Osteocyte (in vitro differentiated cells): ENCODE measurements at places on chromosomes 5 and 9. TPM values are rescaled to one million over a fixed set of nuclear protein-coding genes. Genes with fewer than 3 reads are reported as not detected.

RAPGEF1 gene
- total RNA-seq = 94.3 TPM in 2 replicates

ANXA2R gene
- total RNA-seq = 5.2 and 5.3 TPM in 2 replicates

FOXI1 gene
- not detected in 2 replicates for total RNA-seq

SAXO1 gene
- total RNA-seq = not detected in 2 replicates

ZBTB34 gene
- total RNA-seq = 13.9 and 14.0 TPM in 2 replicates
